ENCODE measurements at places on chromosomes 5 and 9.

- no peak for DNase-seq
Measured at GRCh38 chr5:60843936-60844905, at the start of gene ELOVL7. Gene ELOVL7, minus strand, starts transcription at chr5:60844269. Its CDS starts 56,872 bp downstream, at chr5:60787397.

- DNase-seq = no peak
Measured at GRCh38 chr9:134390947-134391318, 64.7 kb downstream of the RXRA start.

DNA sequence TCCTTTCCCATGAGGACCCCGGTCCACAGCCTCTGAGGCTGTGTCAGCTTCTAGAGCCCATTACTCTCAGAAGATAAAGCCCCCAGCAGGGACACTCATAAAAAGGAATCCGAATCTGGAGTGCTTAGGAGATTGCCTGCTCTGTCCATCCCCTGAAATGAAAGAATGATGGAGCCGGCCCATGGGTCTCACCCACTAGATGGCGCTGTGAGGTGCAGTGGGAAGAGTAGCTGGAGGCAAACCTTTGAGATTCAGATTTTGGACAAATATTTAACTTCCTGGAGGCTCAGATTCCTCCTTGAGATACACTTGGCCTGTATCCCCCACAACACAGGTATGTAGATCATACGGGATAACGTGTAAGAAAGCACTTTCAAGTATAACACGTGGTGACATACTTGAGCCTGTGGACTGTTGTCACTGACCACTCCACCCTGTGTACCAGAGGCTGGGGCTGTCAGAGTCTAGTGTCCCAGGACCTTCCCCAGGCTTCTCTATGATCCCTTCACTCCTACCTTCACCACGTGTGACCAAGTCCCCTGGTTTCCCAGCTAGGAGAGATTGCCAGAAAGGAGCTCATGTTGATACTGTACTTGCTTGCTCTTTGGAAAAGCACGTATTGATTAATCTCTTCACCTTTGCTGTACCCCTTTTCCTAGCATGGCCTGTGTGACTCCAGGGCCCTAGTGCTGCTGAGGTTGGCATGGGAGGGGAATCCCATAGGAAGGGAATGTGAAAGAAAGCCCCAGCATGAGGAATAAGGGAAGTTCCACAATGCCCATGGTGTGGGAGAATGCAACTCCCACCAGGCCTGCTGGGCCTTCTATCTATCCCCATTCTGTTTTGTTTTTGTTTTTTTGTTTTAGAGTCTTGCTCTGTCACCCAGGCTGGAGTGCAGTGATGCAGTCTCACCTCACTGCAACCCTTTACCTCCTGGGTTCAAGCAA, 32.1 kb downstream of the TRMO start:
- no peak for DNase-seq

GRCh38 chr5:136166909-136167308, 26.1 kb downstream of the SMIM32 start:
- no peak for DNase-seq

DNA sequence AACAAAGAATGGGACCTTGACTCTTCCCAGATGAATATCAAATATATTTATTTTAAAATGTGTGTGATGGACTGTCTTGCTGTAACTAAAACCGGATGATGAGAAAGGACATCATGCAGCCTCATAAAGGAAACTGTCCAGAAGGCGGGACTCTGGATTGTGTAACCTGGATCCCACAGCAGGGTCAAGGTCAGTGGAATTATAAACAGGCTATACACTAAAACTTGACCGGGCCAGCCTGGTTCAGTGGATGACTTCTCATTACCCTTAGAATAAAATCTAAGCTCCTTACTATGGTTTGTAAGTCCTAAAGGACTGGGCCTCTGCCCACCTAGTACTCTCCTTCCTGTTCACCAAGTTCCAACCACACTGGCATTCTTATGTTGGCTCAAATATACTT, 280.3 kb downstream of the ELAVL2 start:
- DNase-seq = no peak

GRCh38 chr9:79149585-79149984, 422.2 kb upstream of the TLE4 start:
- DNase-seq = no peak
